ENCODE measurements at places on chromosomes 12 and 14. TPM values are rescaled to one million over a fixed set of nuclear protein-coding genes. Genes with fewer than 3 reads are reported as not detected.

Gene CLEC7A
- not detected for total RNA-seq

Gene DAO
- not detected for total RNA-seq

Gene CLEC1B
- total RNA-seq: not detected

Gene KRT73
- not detected for total RNA-seq

Gene PRH2
- not detected for total RNA-seq

Gene MYF5
- total RNA-seq: not detected

Gene SLC16A7
- 40.6 TPM for total RNA-seq

Gene OASL
- 0.54 TPM for total RNA-seq

All from GM23248 (cell line).